ENCODE measurements at places on chromosomes 6 and 20. TPM values are rescaled to one million over a fixed set of nuclear protein-coding genes. Genes with fewer than 3 reads are reported as not detected.

Gene ANKEF1
- 1.4 TPM for total RNA-seq

Gene MTFR2
- total RNA-seq, result 0.83 TPM

Gene IMPG1
- total RNA-seq, result not detected

Gene PLN
- 0.28 TPM for total RNA-seq

Gene DEFB121
- total RNA-seq, result not detected

Gene KIAA1755
- total RNA-seq, result 1.9 TPM
